ENCODE measurements at places on chromosomes 2 and 18.

DNA sequence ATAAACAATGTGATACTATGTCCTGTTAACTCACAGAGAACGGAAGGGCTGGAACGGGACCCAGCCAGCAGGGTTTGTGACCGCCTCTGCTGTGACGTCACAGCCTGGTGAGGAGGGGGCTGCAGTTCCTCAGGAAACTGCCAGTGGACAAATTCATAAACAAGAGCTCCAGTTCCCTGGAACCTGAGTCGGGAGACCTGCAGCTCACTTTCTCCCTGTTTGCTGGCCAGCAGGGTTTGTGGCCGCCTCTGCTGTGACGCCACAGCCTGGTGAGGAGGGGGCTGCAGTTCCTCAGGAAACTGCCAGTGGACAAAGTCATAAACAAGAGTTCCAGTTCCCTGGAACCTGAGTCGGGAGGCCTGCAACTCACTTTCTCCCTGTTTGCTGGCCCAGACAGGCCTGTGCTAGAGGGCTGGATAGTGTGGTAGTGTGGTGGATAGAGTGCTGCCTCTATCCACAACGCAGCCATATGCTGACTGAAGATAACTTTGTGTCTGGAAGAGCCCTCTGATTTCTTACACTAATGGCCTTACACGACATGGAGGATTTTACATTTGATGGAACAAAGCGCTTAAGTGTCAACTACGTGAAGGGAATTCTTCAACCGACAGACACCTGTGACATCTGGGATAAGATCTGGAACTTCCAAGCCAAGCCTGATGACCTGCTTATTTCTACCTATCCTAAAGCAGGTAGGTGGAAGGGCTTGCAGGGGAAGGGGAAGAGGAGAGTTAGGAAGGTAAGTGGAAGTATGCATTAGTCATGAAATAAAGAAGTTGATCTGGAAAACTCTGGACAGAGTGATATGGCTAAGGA, at the start of gene SULT1C4:
Gene SULT1C4, plus strand, starts transcription at position 140 of the 816 bp plus-strand sequence. Its CDS starts 384 bp downstream, at position 524.
- no peak for DNase-seq

- no peak for DNase-seq
Observed at GRCh38 chr2:132586835-132587234, 83.2 kb downstream of the LYPD1 start.

DNA sequence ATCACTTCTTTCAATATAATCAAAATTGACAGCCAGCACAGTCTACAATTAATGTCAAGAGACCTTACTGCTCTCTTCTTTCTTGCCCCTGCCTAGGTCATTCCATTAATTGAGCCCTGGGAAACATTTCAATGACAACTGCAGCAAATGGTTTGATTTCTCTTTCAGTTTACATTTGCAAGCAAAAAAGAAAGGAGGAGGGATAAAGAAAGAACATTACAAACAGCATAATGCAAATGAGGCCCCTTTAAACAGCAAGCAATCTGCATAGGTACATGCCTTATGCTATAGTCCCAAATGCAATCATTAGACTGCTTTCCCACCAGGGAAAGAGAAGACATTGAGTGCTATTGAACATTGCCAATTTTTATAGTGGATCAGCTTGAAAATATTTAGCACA, 655.0 kb upstream of the CDH2 start:
- DNase-seq, result no peak

DNA sequence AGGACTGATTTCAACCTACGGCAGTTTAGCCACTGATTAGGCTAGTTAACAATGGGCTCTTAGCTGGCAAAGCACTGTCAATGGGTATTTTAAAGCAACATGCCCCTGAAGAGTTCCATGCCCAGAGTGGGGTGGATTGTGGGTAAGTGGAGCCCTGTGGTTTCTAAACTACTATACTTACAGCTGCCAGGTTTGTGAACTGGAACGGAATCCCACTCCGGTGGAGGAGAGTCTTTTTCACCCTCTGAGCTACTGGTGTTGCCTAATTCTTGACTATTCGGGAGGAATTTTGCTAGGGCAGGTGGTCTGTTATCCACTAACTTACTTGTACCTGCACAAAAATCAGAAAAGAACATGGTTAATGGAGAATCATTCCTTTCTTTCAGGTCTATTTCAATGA, 52.6 kb downstream of the ZAP70 start:
- DNase-seq, result peak; percentile 72

- DNase-seq, result no peak
Observed at GRCh38 chr2:184562532-184562931, 35.8 kb upstream of the ZNF804A start.

- DNase-seq, result no peak
Observed at GRCh38 chr2:57407772-57408201, 638.8 kb upstream of the VRK2 start.
